ENCODE measurements at places on chromosomes 2 and 18. TPM values are rescaled to one million over a fixed set of nuclear protein-coding genes. Genes with fewer than 3 reads are reported as not detected.

The CNDP1 gene
- not detected for total RNA-seq

The SLC4A3 gene
- not detected for total RNA-seq

The ELOA2 gene
- total RNA-seq, result not detected

The NEB gene
- total RNA-seq, result 0.12 TPM

The PARD3B gene
- not detected for total RNA-seq

- H3K4me3 ChIP-seq, result no peak within 1 kb of the TSS
- peaks cover 63% of the 10 kb centered on the region for H3K27me3 ChIP-seq
- DNase-seq, result no peak
- H3K4me1 ChIP-seq, result no peaks in the 10 kb centered on the region
These were observed at the start of gene LRATD1 for GRCh38 chr2:14632133-14632936. Gene LRATD1, plus strand, starts transcription at chr2:14632717. Its CDS starts 1,263 bp downstream, at chr2:14633980.

The RGPD4 gene
- total RNA-seq, result 0.54 TPM

The HPCAL1 gene
- 47.0 TPM for total RNA-seq

GRCh38 chr2:73292906-73293533 lies 328 bp downstream of the EGR4 start:
- peaks cover 16% of the 10 kb centered on the region for H3K4me1 ChIP-seq
- H3K4me3 ChIP-seq, result peak overlapping the region; percentile 71
- H3K36me3 ChIP-seq, result no peaks in the 10 kb centered on the region
- no peak for DNase-seq
- no peak overlapping the region for H3K27ac ChIP-seq
- peaks cover 91% of the 10 kb centered on the region for H3K27me3 ChIP-seq

- H3K27ac ChIP-seq, result no peak overlapping the region
- H3K4me3 ChIP-seq, result no peak overlapping the region
- no peak for DNase-seq
- H3K4me1 ChIP-seq, result no peaks in the 10 kb centered on the region
- no peaks in the 10 kb centered on the region for H3K27me3 ChIP-seq
These were observed 535.7 kb upstream of the ZEB2 start for GRCh38 chr2:145055651-145056050.

- H3K4me3 ChIP-seq, result no peak overlapping the region
- peaks cover 3% of the 10 kb centered on the region for H3K4me1 ChIP-seq
- DNase-seq, result no peak
- no peaks in the 10 kb centered on the region for H3K27me3 ChIP-seq
These were observed 167.4 kb downstream of the NCK2 start for GRCh38 chr2:105912081-105912480.

The NUP35 gene
- 24.9 TPM for total RNA-seq

DNA sequence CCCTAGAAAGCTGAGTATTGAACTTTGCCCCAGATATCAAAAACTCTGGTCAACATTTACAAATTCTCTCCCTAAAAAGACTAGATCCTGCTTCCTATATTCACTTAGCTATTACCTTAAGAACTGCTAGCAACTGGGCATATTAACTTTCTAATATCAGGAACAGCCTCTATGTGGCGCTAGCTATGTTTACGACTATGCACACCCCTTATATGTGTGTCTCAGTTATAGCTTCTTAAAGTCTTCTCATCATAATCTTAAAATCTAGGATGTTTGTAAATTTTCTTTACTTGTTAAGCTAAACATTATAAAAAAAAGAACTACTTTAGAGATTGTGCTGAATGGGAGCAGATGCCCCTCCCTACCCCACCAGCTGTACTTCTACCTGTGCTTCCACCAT lies 1.7 kb upstream of the STAMBP start:
- peaks cover 40% of the 10 kb centered on the region for H3K4me1 ChIP-seq
- DNase-seq, result no peak
- no peak overlapping the region for H3K4me3 ChIP-seq
- no peaks in the 10 kb centered on the region for H3K27me3 ChIP-seq
- H3K27ac ChIP-seq, result no peak overlapping the region

DNA sequence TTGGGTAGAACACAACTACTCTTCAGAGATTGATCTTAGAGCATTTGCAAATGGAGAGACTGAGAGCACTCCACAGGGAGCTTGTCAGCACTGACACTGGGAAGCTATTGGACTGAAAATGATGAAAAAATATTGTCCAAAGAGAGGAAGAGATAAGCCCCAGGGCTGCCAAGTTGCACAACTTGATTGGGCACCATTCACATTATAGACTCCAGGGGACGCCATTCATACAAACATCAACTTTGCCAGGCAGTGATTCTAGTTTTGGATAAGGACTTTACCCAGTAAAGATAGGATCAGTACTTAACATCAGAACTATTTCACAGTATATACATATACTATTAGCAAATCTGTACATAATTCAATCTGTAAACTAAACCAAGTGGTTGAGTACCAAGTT lies 79.6 kb upstream of the MYCN start:
- no peak for DNase-seq
- H3K36me3 ChIP-seq, result no peaks in the 10 kb centered on the region
- H3K27me3 ChIP-seq, result no peaks in the 10 kb centered on the region
- no peaks in the 10 kb centered on the region for H3K4me1 ChIP-seq
- no peak overlapping the region for H3K4me3 ChIP-seq

- H3K36me3 ChIP-seq, result peaks cover 19% of the 10 kb centered on the region
- H3K4me1 ChIP-seq, result peaks cover 53% of the 10 kb centered on the region
- no peak overlapping the region for H3K4me3 ChIP-seq
- DNase-seq, result no peak
- H3K27me3 ChIP-seq, result no peaks in the 10 kb centered on the region
- peak overlapping the region; percentile 80 for H3K27ac ChIP-seq
These were observed 99.5 kb downstream of the RBMS1 start for GRCh38 chr2:160394153-160394552.

DNA sequence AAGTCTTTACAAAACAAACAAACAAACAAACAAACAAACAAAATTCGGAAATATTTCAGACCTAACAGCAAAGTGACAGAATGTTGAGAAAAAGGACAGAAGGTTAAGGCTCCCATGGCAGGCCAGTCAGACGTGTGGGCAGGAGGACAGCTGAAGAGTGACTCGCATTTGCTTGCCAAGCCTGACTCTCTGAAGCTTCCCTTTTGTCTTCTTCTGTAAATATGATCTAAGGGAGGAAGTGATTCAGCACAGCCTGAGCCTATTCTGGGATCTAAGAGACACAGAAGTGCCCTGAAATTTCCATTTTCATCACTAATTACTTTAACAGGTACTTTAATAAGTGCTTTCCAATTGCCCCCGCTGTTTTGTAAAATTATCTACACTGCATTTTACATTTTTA lies 134.0 kb upstream of the LYPD1 start:
- H3K4me3 ChIP-seq, result no peak overlapping the region
- no peak for DNase-seq
- no peak overlapping the region for H3K27ac ChIP-seq
- no peaks in the 10 kb centered on the region for H3K36me3 ChIP-seq
- H3K4me1 ChIP-seq, result no peaks in the 10 kb centered on the region

DNA sequence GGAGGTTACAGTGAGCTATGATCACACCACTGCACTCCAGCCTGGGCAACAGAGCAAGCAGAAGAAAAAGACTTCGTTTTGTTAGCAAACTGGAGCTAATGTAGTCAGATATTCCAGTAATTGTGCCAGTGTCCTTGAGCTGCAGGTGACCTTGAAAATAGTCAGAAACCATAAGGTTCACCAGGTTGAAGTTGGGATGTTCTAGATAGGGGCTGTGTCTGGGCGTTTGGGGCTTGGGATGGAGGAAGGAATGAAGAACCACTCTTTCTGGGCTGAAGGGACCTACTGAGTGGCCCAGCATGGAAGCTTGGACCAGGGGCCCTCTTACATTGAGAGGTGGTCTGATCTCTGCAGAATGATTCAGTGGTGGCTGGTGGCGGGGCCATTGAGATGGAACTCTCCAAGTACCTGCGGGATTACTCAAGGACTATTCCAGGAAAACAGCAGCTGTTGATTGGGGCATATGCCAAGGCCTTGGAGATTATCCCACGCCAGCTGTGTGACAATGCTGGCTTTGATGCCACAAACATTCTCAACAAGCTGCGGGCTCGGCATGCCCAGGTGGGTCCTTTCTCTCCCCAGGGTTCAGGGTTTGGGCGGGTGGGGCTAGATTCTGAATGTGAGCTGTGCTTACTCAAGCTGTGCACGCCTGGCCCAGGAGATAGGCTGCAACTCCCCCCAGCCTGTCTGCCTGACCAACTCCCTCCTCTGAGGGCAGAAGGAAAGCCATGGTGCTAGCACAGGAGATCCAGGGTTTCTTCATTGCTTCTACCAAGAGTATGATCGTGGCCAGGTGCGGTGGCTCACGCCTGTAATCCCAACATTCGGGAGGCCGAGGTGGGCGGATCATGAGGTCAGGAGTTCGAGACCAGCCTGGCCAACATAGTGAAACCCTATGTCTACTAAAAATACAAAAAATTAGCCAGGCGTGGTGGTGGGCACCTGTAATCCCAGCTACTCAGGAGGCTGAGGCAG lies 17.1 kb downstream of the CCT7 start:
- no peaks in the 10 kb centered on the region for H3K27me3 ChIP-seq
- no peaks in the 10 kb centered on the region for H3K4me1 ChIP-seq
- H3K4me3 ChIP-seq, result no peak overlapping the region

The CNRIP1 gene
- total RNA-seq, result not detected

DNA sequence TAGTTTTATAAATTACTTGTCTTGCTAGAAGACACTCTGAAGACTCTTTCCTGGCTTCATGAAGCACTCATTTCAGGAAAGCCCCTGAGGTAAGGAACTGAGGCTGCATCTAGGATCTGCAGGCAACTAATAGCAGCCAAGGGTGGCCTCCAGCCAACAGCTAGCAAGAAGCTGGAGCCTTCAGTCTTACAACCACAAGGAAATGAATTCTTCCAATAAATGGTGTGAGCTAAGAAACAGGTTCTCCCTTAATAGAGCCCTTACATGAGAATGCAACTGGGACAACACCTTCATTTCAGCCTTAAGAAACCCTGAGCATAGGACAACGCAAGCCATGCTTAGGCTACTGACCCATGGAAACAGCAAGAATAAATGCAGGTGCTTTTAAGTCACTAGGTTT lies 254.6 kb upstream of the RBBP8 start:
- no peak overlapping the region for H3K4me3 ChIP-seq
- no peak overlapping the region for H3K27ac ChIP-seq
- H3K36me3 ChIP-seq, result no peaks in the 10 kb centered on the region
- H3K4me1 ChIP-seq, result no peaks in the 10 kb centered on the region
- no peak for DNase-seq

GRCh38 chr2:26285931-26286330 lies 41.2 kb downstream of the HADHB start:
- H3K27ac ChIP-seq, result no peak overlapping the region
- H3K4me1 ChIP-seq, result no peaks in the 10 kb centered on the region
- DNase-seq, result no peak
- peaks cover 31% of the 10 kb centered on the region for H3K36me3 ChIP-seq
- H3K27me3 ChIP-seq, result no peaks in the 10 kb centered on the region

DNA sequence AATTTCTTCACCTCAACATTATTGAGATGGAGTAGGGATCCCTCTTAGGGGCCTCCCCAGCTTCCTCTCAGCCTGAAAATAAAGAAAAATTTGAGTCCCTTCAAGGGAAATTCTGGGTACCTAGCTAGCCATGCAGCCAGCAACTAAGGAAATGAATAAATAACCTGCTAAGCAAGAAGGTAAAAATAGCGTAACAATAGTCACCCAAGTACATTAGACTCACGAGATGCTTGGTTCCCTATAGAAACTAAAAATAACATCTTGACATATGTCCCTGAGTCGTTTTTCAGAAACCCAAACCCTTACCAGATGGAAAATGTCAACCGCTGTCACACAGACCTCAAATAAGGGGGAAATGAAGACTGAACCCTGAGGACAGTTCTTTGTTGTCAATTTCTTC lies 51.9 kb downstream of the CACNB4 start:
- no peak overlapping the region for H3K4me3 ChIP-seq
- H3K27me3 ChIP-seq, result peaks cover 17% of the 10 kb centered on the region
- no peak for DNase-seq
- H3K36me3 ChIP-seq, result no peaks in the 10 kb centered on the region
- no peak overlapping the region for H3K27ac ChIP-seq

DNA sequence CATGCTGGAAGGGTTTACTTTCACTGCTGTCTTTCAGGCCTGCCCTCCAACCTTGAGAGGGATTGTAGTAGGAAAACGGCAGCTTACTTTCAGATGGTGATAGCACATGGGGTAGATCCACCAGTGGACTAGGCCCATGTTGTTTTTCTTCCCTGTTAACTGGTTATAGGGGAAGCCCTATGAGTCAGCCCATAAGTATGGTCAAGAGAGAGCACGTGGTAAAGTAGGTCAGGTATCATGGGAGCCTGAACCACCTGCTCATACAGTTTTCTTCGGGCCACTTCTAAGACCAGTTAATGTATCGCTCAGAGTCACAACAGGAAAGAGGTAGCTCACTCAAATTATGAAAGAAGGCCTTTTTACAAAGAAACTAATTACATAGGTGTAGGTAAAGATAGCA lies 33.0 kb downstream of the PDK1 start:
- peaks cover 68% of the 10 kb centered on the region for H3K36me3 ChIP-seq
- no peak overlapping the region for H3K27ac ChIP-seq
- no peak for DNase-seq

DNA sequence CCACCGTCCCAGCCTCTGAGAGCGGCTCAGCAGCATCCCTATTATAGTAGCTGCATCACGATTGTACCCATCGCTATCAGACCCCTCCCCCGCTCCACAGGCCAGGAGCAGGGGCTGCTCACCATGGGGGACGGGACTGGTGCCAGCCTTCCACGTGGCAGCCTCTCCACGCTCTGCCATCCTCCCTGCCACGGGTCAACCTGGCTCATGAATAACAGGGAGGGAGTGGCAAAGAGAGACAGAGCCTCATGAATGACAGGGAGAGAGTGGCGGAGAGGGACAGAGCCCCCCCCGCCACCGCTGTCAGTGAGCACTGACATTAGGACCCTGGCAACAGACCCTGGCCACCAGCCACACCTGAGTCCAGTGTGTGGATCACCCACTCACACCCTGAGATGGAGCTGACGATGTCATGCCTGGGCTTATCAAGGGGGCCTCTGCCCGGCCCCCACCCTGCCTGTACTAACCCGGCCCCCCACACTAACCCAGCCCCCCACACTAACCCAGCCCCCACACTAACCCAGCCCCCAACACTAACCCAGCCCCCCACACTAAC lies 16.9 kb downstream of the CROCC2 start:
- H3K36me3 ChIP-seq, result no peaks in the 10 kb centered on the region
- DNase-seq, result no peak
- no peak overlapping the region for H3K4me3 ChIP-seq
- H3K27me3 ChIP-seq, result no peaks in the 10 kb centered on the region
- no peak overlapping the region for H3K27ac ChIP-seq

DNA sequence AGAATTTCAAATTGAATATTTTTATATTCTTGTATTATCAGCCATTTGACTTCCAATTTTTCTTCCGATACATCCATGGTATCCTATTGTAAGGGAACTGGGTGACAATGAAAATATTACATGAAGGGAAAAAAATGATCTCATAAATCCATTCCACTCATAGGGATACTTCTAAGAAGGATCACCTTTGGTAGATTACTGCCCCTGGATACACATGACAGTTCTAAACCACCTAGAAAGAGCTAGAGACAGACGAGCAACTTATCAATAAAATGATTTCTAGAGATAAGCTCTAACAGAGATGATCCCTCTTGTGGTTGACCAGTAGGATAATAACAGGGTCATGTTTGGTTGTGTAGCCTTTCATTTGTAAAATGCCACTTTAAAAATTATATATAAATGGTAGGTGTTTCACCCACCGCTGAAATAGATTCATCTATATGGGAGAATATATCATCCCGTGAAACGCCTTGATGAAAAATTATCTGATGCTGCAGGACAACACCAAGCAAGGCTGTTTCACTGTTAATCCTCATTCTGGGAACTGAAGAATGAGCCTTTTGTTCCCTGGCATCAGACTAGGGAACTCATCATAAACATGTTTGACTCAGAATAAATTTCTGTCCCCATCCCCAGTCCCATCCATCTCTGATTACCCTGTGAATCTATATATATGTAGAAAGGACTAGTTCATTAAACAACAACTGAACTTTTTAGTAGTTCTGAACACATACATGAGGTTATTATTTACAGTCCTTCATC lies 180.0 kb downstream of the TCF4 start:
- H3K27ac ChIP-seq, result no peak overlapping the region
- no peaks in the 10 kb centered on the region for H3K4me1 ChIP-seq
- H3K36me3 ChIP-seq, result no peaks in the 10 kb centered on the region
- DNase-seq, result no peak

The SCN3A gene
- not detected for total RNA-seq

Data from activated CD8-positive, alpha-beta memory T cell treated with anti-CD3 and anti-CD28 coated beads, Interleukin-2, amount 10 ng/mL, durations not matched to agents 7 days and 5 days (primary cell).